Stimulated activated CD4-positive, alpha-beta T cell treated with anti-CD3 and anti-CD28 coated beads, Interleukin-2, amount 100 ng/mL, for 24 hours (primary cell): ENCODE measurements at places on chromosomes 7 and 10.

DNA sequence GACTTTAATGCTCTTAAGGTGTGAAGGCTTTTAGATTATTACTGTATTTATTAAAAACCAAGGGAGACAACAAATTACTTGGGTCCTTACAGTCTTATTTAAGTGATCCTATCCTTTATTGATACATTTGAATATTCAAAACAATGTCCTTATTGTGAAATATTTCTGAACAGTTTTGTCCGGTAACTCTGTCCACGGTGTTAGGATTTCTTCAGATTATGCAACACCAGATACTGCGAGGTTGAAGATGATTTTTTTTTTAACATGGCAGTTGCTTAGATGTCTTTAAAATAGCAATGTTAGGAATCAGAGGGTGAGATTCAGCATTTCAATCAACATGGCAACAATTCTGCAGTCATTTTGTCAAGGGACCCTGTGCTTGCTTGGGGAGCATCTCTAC lies 176.5 kb downstream of the CSTF2T start:
- no peak for DNase-seq

GRCh38 chr10:48821692-48822091 lies 117.9 kb downstream of the LRRC18 start:
- no peak for DNase-seq

DNA sequence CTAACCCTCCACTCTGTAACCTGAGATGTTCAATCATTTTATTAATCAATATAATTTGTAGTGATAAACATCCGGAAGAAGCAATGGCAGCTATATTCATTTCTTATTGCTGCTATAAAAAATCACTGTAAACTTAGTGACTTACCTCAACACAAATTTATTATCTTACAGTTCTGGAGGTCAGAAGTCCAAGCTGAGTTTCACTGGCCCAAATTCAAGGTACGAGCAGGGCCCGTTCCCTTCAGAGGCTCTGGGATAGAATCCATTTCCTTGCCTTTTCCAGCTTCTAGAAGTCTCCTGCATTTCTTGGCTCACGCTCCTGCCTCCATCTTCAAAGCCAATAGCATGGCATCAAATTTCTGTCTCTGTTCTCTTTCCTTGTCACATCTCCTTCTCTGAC lies 279.5 kb upstream of the SP8 start:
- no peak for DNase-seq

GRCh38 chr7:25009257-25009656 lies 29.3 kb upstream of the OSBPL3 start:
- DNase-seq, result no peak

- DNase-seq, result no peak
Observed at GRCh38 chr10:6231146-6231545, 28.4 kb downstream of the PFKFB3 start.

- no peak for DNase-seq
Observed at GRCh38 chr10:117782276-117782675, 239.7 kb downstream of the EMX2 start.

DNA sequence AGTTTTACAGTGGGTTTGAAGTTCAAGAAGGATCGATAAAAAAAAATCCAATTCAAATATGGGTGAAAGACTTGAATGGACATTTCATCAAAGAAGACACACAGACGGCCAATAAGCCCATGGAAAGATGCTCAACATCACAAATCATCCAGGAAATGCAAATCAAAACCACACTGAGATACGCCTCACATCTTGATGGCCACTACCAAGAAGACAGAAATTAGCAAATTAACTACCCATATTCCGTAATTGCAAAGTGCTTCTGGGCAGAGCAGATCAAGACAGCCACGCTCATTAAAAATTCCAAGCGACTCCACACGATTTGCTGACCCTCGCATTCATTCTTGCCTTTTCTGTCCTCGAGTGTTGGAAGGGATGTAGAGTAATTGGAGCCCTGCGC lies 34.1 kb upstream of the PPP2R2D start:
- DNase-seq, result no peak

DNA sequence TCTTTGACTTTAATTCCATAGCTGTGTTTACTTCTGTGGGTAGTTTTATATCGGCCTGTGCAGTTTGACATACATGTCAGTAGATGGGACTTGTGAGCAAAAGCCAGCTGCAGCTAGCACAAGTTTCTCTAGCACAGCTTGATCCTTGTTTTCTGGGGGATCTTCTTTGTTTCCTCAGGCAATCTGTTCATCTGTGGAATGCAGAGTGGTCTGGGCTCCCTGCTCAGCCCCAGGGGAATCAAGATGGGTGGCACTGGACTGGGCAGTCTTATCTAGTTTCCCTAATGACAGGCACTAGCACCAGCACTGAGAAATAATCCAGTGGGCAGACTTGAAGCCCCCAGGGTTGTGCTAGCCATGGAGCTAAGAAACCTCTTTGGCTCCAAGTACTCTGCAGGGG lies 40.8 kb downstream of the CYP2C19 start:
- no peak for DNase-seq

GRCh38 chr10:103916254-103916653 lies 1.7 kb downstream of the STN1 start:
- no peak for DNase-seq

DNA sequence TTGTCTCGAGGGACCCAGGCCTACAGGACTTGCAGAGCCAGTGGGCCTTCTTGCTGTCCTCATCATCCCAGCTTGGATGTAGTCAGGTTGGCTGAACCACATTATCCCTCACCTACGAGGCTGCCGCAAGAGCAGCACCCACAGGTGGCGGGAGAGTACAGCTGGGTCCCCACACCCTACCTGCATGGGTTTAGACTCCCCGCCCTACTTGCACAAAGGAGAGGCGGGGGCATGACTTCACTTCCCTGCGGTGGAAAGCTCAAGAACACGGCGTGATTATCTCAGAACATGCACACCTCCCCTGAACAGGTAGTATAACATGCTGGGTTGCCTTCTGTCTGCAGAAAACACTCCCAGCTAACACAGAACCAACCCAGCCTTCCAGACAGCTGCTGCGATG lies 57.5 kb downstream of the CTBP2 start:
- DNase-seq, result no peak

DNA sequence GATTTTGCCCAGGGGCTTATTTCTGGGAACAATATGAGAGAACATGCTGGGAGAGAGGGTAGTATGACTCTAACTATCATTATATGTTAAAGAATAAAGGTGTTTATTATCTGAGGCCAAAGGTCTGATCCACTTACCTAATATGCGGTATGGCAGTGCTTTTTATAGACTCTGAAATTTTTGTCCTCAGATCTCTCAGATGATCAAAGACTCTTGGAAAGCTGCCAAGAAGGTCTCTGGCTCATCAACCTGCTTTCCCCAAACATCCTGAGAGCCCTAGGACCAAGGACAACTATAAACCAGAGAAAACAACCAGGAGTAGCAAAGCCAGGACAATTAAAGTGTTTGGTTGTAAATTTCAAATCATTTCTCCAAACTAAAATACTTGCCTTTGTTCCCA lies 255.7 kb upstream of the LRRN3 start:
- no peak for DNase-seq

DNA sequence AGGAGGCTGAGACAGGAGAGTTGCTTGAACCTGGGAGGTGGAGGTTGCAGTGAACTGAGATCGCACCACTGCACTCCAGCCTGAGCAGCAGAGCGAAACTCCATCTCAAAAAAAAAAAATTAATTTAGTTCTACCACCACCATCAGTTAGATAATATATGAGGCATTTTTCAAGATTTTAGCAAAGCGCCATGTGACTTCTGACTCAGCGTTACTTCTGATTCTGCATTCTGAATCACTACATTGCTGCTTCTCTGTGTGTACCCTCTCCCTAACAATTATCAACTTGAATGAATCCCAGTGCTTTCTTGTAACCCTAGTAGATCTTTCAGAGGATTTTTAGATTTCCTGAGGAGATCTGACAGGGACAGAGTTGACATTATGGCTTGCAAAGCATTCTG lies 176.8 kb upstream of the SORCS1 start:
- no peak for DNase-seq

- no peak for DNase-seq
Observed at GRCh38 chr10:86970162-86970981, 2.1 kb downstream of the ADIRF start.

DNA sequence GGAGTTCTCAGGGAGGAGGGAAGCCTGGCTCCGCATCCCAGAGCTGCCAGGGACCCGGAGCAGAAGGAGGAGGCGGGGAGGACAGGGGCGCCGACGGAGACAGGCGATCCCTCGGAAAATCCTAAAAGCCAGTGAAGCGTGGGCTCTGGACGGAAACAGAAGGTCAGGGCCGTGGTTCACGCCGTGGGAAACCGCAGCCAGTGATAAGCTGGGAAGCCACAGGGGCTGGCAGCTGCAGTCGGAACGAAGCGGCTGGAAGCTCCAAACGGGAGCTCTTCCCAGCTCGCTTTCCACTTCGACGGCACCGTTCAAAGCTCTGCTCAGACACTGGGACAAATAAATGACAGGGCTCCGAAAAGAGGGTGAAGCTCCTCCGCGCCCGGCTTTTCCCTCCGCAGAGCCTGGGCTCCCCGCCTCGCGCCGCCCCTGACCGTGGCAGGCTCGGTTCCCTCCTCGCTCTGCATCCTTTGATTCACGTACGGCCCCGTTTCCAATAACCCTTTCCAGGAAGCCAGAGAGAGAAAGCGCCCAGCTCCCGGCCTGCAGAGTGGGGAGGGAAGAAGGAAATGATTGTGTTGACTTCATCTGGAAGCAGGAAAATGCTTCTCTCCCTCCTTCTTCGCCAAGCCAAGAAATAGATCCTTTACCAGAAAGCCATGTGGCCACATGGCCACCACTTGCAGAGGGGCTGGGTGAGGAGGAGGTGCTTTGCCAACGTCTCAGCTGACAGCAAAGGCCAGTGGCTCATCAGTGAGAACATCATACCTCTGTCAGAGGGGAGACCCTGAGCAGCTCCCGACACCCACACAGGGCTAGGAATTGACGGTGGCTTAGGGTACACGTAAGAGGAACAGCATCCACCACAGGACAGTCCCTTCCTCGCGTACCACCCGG lies 57.4 kb downstream of the ADRB1 start:
- DNase-seq, result peak; percentile 21

DNA sequence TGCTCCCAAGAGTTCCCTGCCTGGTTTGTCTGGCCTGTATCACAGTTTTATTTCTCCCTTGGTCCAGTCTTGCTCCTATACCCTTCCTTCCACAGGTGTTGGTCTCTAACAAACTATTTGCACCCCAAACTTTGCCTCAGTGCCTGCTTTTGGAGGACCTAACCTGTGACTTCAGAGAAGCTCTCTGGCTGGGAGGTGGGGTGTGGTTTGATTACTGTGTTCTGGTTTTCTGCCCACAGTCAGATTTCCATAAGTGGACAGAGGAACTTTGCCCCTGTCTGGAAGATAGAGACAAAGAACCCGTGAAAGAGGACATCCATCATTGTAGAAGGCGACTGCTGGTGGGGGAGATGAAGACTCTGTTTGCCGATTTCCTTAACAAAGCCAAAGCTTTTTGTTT lies 55.8 kb upstream of the TRIL start:
- no peak for DNase-seq

DNA sequence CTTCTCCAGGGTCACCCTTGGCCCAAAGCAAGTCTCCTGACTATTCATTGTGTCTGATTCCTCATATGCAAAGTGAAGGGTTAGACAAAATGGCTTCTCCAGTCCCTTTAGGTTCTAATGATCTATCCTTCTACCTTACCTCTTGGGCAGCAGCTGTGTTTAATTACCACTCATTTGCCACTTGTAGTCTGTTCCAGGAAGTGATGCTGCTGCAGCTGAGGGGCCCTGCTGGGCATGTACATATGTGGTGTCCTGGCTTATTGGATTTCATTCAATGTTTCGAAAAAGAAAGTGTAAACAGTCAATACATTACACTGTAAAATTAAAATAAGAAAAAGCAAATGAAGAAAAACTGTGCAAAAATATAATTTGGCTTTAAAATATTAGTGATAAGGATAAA lies 36.6 kb downstream of the SCIN start:
- DNase-seq, result no peak
